ENCODE measurements at places on chromosomes 6 and 20. TPM values are rescaled to one million over a fixed set of nuclear protein-coding genes. Genes with fewer than 3 reads are reported as not detected.

DNA sequence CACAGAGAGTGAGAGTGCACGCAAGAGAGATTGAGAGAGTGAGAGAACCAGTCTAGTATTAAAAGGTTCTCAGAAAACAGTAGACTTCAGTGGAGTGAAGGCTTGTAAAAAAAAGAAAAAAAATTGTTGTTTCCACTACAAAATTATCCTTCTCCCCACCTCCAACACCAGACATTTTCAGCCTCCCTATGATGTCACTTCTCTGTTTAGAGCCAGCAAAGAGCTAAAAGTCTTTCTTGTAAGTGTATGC lies 77.8 kb downstream of the BACH2 start:
- DNase-seq, result no peak

DNA sequence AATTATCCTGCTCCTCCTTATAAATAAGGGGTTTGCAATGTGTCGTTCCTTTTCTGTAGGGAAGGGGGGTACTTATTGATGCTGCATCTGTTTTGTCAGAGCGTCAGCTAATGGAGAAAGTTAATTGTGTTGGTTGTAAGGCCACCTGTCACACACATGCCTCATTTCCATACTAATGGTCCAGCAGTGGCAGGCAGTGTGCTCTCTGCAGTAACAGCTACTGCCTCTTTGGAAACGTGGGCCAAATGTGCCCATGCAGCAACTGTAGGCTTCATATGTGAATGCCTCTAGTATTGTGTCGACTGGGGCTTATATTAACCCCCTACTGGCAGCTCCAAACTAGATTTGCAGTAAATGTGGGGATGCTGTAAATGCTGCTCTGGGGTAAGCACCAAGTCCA lies 56.3 kb upstream of the OLIG3 start:
- DNase-seq, result no peak

DNA sequence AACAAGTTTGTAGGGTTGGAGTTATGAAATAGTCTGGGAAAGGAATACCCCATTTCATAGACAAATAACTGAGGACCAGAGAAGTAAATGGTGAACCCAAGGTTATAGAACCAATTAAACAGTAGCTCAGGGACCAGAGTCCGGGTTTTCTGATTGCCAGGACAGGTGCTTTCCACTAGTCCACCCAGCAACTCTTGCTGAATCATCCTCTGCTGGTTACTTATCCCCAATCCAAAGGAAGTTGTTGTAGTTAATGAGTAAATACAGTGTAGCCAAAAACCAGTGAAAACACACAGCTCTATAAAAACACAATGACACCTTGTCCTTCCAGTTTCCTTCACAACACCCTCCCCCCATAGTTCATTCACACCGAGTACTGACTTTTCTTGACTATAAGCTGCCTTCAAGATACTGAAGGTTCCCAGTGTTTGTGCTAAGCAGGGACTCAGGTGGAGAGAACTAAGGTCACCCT lies 766 bp upstream of the TINAG start:
- no peak for DNase-seq

DNA sequence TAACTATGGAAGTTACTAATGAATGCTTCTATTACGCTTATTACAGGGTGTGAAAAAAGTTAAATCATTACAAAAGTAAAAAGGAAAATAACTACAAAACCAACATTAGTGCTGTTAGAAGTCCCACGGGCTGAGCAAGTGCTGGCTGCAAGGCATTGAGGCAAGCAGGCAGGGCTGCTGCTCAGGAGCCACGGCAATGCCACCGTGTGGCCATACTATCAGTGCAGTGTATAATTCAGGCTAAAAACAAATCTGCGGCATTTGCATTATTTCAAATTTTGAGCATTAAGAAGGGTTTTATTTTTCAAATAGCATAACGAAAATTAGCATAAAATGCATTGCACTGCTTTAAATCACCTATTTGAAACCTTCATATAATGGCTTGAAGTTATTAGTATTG lies 17.1 kb downstream of the IFNGR1 start:
- no peak for DNase-seq

PNPLA1 gene
- 2.8 TPM for polyA plus RNA-seq

- no peak for DNase-seq
These were observed 80.7 kb downstream of the THBS2 start for GRCh38 chr6:169172946-169173345.

GRCh38 chr6:64325093-64325492 lies 689.5 kb downstream of the PHF3 start:
- DNase-seq, result no peak

- DNase-seq, result no peak
These were observed 168.7 kb upstream of the FUT9 start for GRCh38 chr6:95847061-95847460.

- no peak for DNase-seq
These were observed 19.3 kb downstream of the RIN2 start for GRCh38 chr20:19777315-19777714.

- no peak for DNase-seq
These were observed 127.0 kb upstream of the LRFN2 start for GRCh38 chr6:40714143-40714542.
